ENCODE measurements at places on chromosomes 6 and 20.

DNA sequence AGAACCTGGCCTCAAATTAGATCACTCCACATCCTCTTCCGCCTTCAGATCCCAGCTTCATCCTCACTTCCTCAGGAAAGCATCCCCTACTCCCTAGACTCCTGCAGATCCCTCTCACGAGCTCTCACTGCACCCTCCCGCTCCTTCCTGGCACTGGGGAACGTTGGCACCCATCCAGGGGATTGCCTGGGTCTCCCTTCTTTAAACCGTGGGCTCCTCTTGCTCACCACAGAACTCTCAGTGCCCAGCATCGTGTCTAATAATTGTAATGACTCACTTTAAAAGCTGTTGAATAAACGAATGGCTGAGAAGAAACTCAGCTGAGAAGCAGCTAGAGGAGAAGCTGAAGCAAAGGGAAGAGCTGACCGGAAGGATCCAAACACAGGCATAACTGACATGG, 20.4 kb downstream of the ZC3H12D start:
- DNase-seq = no peak

DNA sequence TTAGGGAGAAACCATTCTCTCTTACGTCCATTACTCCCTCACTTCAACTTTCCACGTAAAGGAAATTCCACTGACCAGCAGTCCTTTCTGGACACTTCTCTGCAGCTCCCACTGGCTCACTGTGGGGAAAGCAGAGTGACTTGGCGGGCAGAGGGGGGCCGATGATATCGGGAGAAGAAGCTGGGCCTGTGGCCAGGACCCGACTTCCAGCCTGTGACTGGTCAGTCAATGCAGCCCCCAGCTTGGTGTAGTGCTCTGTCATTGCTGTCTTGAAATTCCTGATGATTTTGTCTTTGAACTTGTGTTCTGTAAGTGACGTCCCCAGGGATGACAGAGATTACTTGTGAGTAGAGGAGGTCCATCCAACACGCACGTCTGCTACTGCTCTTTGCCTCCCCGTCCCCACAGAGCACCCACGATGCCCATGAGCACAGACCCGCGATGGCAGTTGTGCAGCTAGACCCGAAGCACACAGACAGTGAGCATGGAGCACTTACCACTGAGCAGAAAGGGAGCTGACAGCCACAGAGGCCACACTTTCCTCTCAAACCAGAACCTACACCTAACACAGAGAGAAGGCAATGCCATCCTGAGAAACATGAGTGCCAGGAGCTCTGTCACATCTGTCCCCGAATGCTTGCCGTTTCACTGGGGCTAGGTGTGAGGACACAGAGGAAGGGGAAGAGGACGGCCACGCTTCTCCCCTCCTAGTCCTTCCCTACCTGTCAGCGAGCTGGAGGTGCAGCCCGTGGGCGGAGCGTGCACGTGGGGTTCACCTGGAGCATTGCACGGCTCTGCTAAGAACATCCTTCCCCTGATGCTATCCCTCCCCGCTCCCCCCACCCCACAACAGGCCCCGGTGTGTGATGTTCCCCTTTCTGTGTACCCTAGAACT, 25.7 kb downstream of the DACT2 start:
- DNase-seq = no peak

GRCh38 chr20:31560746-31561598, 44.1 kb upstream of the ID1 start:
- no peak for DNase-seq

DNA sequence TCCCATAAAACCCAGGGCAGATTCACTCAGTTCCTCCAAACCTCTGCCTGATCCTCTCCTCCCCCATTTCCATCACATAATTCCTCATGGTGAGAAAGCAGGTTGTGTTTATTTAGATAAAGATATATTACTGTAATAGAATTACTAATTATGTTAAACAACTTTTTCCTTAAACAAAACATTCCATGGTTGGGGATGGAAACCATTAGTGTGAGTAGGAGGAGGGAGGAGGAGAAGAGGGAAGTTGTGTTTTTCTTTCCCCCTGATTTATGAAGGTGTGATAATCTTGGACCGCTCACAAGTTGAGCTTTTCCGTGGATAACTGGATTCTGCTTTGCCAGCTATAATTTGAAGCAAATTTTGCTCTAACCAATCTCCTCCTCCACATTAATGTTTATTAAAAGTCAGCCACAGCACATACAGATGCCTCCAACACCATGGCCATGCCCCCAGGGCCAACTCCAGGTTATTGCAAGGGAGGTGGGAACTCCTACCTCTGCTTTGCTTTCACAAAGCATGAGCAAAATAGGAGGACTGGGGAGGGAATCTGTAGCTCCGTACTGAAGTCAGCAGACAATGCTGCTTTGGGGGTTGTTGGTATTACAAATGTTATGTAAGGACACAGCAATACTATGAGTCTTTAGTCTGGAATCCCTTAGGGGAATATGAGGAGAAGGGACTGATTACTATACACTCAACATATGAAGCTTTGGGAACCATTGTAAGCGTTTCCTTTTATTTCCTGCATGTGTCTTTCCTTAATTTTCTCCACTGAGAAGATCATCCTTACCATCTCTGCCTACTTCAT, 542.0 kb downstream of the DHX35 start:
- DNase-seq = no peak

DNA sequence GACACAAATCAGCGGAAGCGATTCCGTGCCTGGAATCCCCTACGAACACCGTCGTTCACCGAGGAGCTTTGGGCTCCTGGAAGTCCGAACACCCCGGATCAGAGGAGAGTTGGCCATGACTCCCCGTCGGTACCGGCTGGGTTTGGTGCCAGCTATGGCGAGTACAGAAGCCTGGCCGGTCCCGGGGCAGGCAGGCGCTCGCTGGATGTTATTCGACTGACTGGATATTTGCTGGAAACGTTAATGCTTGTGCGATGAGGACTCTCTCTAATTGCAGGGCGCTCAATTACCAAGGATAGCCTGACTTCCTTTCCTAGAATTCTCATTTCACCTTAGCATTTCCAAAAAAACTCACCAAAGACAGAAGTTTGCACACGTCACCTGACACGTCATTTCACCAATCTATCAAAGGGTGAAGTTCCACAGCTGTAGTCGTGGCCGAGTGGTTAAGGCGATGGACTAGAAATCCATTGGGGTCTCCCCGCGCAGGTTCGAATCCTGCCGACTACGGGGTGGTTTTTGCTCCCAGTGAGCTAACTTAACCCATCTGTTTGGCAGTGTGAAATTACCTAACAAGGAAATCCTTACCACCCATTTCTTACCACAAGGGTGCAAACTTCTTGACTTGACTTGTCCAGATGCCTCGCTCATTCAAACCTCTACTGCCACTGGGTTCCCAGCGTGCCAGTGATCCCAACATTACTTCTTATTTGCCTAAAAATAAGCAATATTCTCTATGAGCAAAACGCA, 22.7 kb upstream of the ZNF184 start:
- no peak for DNase-seq

GRCh38 chr6:26514984-26515383, 14.9 kb downstream of the BTN1A1 start:
- no peak for DNase-seq

DNA sequence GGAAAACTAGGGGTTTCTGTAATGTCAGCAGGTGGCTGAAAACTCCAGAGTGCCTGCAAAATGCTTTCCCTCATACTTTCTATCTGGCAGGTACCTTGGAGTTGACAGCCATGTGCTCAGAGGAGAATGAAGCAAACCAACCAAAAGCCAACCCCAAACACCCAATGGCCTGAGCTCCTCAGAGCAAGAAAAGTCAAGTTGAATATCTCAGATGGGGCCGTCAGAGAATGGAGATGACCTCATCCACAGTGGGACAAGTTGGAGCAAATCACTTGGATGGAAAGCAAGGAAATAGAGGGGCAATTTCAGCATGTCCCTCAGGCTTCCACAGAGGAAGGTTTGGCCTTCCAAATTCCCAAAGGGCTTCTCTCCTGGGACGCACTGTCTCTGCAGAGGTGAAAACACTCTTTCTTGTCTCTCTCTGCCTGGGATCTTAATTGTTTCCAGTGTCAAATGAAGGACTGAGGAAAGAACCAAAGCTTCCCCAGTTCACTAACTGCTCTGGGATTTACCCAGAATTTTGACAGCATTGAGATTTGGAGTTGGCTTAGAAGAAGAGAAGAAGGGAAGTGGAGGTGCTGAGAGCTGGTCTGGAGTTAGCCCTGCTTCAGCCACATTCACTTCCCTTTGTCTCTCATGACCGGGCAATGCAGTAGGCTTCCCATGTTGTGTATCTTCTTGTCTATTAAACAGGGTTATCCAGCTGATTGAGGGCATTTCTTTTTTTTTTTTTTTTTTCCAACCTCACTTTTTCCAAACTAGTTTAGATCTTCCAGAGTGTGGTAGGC, 42.2 kb downstream of the PRND start:
- no peak for DNase-seq

- DNase-seq = no peak
These were observed 214.2 kb downstream of the COL19A1 start for GRCh38 chr6:70080443-70081070.

- DNase-seq = no peak
These were observed 370.1 kb downstream of the BMP2 start for GRCh38 chr20:7137395-7138151.

DNA sequence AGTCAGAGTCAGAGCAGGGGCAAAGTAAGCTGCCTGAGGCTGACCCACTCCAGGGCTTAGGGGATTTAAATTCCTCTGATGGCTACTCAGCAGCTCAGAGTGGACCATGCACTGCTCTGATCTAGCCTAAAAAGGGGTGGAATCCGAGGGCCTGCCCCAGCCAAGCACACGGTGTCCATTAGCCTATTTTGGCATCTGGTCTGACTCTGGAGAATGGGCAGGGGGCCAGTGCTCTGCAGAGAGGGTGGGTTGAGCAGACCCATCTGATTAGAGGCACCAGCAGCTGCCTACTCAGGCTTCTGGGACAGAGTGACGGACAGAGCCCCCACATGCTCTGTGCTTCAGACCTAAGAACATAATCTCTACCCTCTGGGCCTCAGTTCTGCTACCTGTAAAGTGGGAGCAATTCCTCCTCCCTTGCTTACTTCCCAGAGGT, 25.9 kb upstream of the TGM2 start:
- DNase-seq = no peak

DNA sequence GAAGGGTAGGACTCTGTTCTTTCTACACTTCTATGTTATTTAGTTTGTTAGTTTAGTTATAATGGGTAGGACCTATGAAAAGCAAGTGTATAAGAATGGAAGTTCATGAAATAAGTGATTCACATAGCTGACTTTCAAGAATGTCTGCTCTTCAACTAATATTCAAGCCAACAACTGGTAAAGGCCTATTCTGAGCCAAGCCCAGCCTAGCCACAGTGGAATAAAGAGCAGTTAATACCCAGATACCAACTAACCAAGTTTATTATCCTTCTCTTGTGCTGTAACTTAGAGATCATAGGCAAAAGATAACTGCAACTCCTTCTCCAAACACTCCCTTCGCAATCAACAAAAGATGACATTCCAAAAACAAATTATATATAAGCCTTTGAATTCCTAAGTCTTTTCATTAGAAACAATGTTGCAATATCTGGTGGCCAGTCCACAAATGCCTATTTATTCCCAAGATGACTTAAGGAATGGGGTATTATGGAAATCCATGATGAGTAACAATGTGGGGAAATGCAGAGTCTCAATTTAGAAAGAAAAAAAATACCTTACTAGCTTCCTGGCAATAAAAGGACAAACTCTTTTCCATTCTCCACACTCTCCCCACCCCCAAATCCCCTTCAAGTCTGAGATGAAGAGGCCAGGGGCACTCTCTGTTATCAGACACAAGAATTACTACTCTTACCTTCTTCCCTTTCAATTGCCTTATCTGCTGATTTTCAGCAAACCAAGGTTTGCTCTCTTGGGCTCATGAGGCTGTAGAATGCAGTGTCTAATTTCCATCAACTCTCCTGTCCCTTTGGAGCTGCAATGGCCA, 27.4 kb downstream of the BTBD9 start:
- DNase-seq = no peak

- no peak for DNase-seq
These were observed 44.4 kb upstream of the SHLD1 start for GRCh38 chr20:5705827-5706226.

Measured in NCI-H187 (cell line).